Lung microvascular endothelial cell (primary cell): ENCODE measurements at places on chromosomes 6 and 20. TPM values are rescaled to one million over a fixed set of nuclear protein-coding genes. Genes with fewer than 3 reads are reported as not detected.

- DNase-seq, result no peak
These were observed 539.2 kb downstream of the MEI4 start for GRCh38 chr6:78192057-78192456.

GRCh38 chr6:100818066-100818465 is 63.1 kb downstream of the ASCC3 start:
- no peak for DNase-seq

GRCh38 chr6:48184648-48185047 is 73.7 kb upstream of the PTCHD4 start:
- no peak for DNase-seq

DNA sequence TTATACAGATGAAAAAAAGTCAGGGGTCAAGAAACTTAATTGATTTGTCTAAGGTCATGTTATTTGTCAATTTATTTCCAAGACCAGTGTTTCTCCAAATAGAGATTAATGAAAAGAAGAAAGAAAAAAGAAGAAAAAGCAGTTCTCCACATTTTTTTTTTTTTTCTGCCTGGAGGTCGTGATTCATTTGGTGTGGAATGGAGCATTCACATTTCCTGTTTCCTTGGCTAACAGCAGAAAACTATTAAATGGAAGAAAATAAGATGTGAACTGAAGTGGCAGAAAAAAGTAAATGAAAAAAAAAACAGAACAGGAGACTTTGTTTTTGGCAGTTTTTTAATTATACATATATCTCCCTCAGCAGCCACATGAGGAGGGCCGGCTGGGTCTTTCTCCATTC is 470.8 kb upstream of the ZNF337 start:
- no peak for DNase-seq

- DNase-seq, result no peak
These were observed 7.8 kb downstream of the RIPOR3 start for GRCh38 chr20:50683570-50683969.

- DNase-seq, result peak; percentile 13
These were observed 139.4 kb downstream of the RNGTT start for GRCh38 chr6:88823998-88824397.

DNA sequence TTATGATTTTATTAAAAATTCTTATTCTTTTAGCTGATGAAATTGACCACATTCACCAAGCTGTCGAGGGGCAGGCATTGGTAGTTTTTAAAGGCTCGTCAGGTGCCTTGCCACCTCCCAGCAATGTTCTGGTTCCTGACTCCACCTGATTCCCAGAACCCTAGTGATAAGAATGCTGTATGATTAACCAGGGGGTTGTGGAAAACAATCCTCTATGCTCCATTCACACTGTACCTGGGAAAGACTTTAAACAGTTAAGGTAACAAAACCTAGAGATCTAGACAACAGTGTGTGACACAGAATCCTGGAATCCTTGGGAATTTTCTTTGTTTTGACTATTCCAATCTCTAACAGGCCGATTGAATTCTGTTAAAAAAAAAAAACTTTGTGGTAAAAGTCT is 165.7 kb upstream of the OLIG3 start:
- no peak for DNase-seq

- DNase-seq, result peak; percentile 58
These were observed 117.5 kb downstream of the GPX5 start for GRCh38 chr6:28643017-28643740.

- DNase-seq, result no peak
These were observed 584.4 kb upstream of the CDH4 start for GRCh38 chr20:60667641-60668040.

DNA sequence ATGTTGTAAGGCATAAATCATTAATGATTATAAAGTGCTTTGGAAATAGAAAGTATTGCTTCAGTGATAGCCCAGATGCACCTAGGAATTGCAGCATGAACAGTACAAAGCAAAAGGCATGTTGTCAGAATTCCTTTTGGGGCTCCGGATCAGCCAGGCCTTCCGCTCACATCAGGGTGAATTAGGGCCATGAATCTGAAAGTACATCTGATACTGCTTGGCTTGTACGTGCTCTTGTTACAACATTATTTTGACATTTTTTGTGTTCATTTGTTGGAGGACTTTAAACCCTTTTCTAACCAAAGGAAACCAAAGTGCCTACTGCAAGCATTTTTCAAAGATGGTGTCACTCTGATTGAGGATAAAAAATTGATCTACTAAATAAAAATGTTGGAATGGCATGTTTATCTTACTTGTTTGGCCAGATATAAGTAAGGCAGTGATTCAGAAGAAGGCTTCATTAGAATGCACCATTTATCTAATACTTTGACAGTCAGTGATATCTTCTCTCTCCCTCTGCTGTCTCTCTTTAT is 1005.6 kb upstream of the FLRT3 start:
- DNase-seq, result no peak

DNA sequence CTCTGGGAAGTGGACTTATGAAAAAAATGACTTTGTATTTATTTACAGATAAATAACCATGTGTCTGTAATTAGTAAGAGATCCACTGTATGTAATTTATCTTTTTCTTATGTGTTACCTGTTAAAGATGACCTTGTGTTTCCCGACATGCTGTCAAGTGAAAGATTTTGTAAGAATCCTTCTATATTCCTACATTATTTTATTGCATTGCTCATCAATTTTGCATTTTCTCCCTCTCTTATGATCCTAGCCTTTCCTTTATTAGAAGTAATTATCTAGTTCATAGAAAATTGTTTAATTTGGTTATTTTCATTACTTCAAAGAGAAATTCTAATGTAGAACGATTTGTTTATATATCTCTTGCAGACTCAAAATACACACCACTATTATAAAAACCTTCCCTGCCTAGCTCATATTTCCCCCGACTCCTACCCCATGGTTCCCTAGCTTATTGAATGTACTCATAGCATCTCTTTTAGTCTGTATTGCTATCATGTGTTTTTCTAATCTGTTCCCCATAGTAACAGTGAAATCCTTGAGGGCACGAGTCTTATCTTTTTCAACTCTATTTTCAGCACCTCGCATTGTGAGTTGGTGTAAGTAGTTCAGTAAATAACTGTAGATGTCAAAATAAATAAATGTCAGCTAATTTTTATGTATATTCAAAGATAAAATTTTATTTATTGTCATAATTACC is 774.4 kb downstream of the HDGFL1 start:
- no peak for DNase-seq

DNA sequence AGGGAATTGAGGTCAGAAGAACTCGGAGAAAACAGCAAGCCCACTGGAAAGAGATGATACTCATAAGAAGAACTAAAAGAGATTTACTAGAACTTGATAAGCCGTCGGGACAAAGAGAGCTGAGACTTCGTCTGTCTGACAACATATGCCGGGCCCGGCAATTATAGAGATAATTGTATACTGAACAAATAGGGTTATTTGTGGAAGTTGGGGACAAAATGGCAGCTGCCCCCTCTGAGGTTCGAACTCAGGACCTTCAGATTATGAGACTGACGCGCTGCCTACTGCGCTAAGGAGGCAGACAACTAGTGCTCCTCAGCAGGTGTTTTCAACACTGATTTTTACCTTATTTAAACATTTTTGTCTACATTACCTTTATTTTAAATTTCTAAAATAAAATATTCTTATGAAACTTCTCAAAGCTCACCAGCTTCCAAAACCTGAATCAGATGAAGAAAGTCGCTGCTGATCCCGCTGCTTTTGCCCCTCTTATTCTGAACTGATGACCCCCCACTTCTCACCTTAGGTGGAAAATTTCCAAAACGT is 29.3 kb upstream of the TRIM27 start:
- peak; percentile 62 for DNase-seq

- no peak for DNase-seq
These were observed 192.0 kb upstream of the IMPG1 start for GRCh38 chr6:76264468-76264867.

DNA sequence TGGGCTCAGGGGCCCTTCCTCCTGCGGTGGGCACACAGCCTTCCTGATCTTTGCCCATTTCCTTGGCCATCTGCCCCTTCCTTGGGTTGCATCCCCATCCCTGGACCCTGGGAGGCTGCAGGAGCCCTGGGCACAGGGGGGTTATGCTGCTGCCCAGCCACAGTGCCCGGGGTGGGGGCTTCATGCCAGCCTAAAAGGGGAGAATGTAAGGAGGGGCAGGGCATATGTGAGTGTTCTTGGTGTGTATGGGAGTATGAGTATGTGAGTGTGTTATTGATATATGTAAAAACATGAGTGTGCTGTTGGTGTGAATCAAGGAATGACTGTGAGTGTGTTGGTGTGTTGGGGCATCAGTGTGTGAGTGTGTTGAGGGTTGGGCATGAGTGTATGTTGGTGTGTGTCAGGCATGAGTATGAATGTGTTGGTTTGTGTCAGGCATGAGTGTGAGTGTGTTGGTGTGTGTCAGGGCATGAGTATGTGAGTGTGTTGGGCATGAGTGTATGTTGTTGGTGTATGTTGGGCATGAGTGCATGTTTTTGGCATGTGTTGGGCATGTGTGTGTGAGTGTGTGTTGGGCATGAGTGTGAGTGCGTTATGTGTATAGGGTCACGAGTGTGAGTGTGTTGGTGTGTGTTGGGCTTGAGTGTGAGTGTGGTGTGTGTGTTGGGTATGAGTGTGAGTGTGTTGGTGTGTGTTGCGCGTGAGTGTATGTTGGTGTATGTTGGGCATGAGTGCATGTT is 14.7 kb upstream of the CST8 start:
- DNase-seq, result no peak

DNA sequence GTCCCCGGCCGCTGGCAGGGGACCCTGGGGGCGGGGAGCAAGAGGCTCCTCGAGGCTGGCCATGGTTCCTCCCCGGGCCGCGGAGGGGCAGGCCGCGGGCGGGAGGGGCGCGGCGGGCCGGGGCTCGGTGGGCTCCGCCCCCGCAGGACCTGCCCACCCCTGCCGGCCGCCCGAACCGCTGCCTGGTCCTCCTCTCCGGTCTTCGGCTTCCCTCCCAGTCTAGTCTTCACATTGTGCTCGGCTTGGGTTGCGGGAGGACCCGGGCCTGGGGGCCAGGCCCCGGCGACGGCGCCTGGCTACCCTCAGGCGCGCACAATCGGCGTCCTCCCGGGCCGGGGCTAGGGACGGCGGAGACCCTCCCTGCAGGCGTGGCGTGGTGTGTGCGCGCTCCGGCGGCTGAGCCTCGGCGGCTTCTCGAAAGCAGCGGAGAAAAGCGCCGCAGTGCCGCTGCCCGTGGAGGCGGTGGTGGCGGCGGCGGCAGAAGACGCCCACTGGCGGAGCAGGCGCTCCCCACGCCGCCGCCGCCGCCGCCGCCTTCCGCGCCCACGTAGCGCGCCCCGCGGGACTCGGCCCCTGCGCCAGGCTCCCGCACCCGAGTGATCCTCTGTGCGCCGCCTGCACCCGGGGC is at the start of gene PDE10A:
Gene PDE10A, minus strand, starts transcription at position 493 of the 628 bp plus-strand sequence. Its CDS starts 430 bp downstream, at position 63.
- peak; percentile 23 for DNase-seq

- no peak for DNase-seq
These were observed 15.3 kb upstream of the LPA start for GRCh38 chr6:160679402-160679769.

DNA sequence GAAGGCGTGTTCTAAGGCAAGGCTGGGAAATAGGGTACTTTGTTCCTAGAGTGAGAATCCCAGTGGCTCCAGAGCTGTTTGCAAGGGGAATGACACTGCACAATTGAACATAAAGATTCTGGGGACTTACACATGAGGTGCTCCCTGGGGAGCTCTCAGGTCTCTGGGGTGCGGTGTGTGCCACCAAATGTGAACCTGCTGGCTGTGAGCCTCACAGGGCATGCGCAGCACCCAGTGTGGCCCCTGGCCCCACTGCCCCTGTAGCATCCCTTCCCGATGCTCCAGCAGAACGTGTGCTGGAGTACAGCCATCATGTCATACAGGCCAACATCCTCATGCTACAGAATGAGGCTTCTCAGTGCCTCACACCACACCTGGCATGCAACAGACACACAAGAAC is 68.2 kb downstream of the TOX2 start:
- DNase-seq, result no peak

The AKAP7 gene
- 2.0 and 2.4 TPM in 2 replicates for total RNA-seq

The MRAP2 gene
- total RNA-seq, result 1.3 and 1.8 TPM in 2 replicates

The FRMD1 gene
- total RNA-seq, result not detected in 2 replicates

The TINAG gene
- not detected in 2 replicates for total RNA-seq

The KHDC1L gene
- total RNA-seq, result not detected in 2 replicates

The ARHGAP18 gene
- total RNA-seq, result 27.6 and 54.7 TPM in 2 replicates

The OPN5 gene
- not detected in 2 replicates for total RNA-seq

The MAPK13 gene
- total RNA-seq, result 3.2 and 4.1 TPM in 2 replicates

The MMP24 gene
- under 0.01 and 0.20 TPM in 2 replicates for total RNA-seq

The CLIC1 gene
- total RNA-seq, result 469 and 552 TPM in 2 replicates

The PGM3 gene
- total RNA-seq, result 47.8 and 53.6 TPM in 2 replicates

The PNPLA1 gene
- total RNA-seq, result not detected in 2 replicates

The MBOAT1 gene
- 8.1 and 9.5 TPM in 2 replicates for total RNA-seq

The COL21A1 gene
- total RNA-seq, result 0.44 and 0.79 TPM in 2 replicates

The HLA-DRB1 gene
- total RNA-seq, result 0.40 and 1.5 TPM in 2 replicates

The PRRT1 gene
- total RNA-seq, result 0.20 TPM in 1 of 2 replicates, not detected in the other
